Tongue (tissue), 3 donors: ENCODE measurements at places on chromosomes 16 and 17. TPM values are rescaled to one million over a fixed set of nuclear protein-coding genes. Genes with fewer than 3 reads are reported as not detected.

FGF11 gene
- 5.4 TPM for total RNA-seq

ZNF594 gene
- total RNA-seq: 27.7 TPM

COX6A2 gene
- 63.5 TPM for total RNA-seq

DOC2B gene
- 5.0 TPM for total RNA-seq

ADORA2B gene
- 7.2 TPM for total RNA-seq

GPR139 gene
- not detected for total RNA-seq

ACSM2A gene
- total RNA-seq: not detected

CCNF gene
- total RNA-seq: 9.3 TPM

TCF25 gene
- total RNA-seq: 227 TPM

EFNB3 gene
- 2.3 TPM for total RNA-seq

CCL14 gene
- total RNA-seq: 0.92 TPM

TNFRSF13B gene
- not detected for total RNA-seq
